ENCODE measurements at places on chromosomes 1 and 21.

DNA sequence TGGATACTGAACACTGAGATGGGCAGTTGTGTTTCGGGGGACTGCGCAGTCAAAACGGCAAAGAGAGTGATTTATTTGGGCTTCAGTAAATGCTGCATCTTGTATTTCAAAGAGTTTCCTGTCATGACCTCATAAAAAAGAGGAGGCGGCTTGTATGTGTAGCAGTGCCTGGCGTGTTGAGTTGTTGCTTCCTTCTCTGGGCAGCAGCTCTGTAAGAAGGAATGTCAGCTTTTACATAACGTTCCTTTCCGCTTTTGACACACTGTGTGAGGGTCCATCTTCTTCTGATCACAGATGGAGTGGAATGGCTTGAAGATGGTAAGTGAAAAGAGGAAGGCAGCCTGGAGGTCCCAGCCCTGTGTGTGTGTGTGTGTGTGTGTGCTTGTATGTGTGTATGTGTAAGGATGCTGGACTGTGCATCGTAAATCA lies 941 bp downstream of the ELAVL4 start:
- DNase-seq = no peak

DNA sequence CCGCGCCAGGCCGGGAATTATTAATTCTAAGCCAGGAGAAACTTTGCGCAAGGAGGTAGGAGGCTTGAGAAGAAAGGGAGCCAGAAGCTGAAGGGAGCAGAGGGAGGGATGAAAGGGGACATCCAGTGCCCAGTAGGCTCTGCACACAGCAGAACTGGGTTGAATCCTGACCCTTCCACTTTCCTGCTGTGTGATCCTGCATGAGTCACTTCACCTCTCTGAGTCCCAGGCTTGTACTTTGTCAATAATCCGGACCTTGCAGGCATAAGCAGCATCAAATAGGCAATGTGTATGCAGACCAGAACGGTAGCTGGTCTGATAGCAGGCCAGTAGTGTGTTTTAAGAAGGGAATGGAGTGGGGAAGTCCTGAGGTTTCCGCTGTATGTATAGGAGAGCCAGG lies 25.5 kb upstream of the EPB41 start:
- DNase-seq = no peak

DNA sequence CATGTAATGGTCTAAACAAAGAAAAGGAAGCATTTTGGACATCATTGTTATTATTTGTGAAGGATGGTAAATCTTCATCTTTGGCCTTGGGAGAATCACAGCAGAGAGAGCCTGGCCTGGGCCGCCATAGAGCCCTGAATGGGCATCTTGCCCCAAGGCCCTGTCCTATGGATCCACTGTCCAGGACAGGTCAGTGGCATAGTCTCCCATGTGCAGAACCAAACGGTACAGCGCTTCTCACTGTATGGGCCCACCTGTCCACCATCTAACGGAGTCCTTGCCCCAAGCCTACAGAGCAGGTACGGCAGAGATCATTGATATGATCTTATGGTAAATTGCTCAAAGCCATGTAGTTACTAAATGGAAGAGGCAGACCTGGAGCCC lies 185.7 kb downstream of the FOXD2 start:
- no peak for DNase-seq

DNA sequence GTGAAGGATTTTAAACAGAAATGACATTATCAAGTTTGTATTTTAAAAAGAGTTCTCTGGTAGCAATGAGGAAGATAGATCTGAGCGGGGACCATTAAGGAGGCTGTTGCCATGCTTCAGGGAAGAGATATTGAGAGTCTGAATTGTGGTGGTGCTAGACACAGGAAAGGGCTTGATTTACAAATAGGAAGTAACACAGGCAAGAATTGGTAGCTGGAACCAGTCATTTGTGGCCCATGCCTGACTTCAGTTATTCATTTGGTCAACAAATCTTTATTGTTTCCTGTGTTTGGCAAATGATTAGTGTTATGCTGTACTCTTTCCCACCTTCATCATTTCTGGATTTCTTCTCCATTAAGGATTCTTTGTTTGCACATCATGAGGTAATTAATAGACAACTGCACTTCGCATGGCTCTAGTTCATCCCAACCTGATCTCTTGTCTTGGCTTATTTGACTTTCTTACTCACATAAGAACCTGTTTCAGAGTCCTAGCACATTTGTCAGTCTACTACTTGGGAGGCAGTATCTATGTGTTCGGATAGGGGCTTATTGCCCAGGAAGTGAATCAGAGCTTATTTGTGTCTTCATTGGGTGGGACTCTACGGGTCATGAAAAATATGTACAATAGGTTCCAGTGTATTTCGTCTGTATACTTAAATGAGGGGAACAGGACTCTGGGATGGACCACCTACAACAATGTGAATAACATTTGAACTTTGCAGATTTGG lies 32.3 kb downstream of the EEIG2 start:
- no peak for DNase-seq

DNA sequence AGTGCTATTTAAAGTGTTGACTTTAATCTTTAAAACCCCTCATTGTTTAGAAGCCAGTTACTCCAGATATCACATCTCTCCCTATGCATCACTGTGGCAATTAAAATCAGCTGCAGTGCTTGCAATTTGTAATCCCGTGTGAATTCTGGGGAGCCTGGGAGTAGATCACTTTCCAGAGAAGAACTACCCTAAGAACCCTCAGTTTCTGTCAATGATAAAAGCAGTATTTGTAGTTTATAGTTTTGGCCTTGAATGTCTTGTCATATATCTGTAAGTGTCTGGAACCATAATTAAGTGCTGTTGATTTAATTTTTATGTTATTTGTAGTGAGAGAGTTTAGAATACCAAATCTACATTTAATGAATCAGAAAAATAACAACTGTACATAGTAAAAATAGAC lies 5.5 kb upstream of the SPAG17 start:
- DNase-seq = no peak

- no peak for DNase-seq
Observed at GRCh38 chr1:76070538-76070937, 4.0 kb upstream of the ST6GALNAC3 start.

- no peak for DNase-seq
Observed at GRCh38 chr1:65253800-65254319, 55.5 kb upstream of the DNAJC6 start.

DNA sequence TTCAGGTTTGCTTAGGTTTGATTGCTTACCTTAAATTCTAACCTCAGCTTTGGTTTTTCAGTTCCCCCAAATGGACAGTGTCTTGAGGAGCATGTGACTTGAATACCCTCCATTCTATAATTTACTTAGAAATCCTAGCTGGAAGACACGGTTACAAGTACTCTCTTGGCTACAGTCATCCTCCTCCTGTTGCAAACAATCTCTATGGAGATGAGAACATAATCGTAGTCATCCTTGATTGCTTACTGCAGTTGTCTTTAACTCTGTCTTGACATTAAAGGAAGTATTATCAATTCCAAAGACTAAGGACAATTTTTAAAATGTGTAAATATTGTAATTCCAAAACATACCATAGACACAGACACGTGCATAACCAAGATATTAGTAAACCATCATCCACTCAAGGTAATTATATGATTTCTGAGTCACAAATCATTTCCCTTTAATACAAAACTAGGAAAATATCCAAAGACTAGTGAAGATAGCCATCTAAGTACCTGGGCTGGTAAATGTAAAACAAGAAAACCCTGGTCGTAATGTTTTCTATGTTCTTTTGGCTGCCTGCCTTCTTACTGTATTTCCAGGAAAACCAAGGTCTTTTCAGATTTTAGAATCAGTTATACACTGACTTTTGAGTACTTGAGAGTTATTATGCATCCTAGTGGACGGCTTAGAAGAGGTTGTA lies 149.9 kb downstream of the CHRM3 start:
- DNase-seq = no peak

DNA sequence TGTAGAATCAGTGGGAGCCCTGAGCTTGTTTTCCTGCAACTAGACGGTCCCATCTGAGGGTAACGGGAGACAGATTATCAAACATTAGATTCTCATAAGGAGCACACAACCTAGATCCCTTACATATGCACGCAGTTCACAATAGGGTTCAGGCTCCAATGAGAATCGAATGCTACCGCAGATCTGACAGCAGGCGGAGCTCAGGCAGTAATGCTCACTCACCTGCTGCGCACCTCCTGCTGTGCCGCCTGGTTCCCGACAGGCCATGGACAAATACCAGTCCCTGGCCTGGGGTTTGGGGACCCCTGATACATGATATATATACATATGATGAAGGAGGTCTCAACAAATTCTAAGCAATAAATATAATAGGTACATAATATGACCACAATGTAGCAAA lies 19.7 kb upstream of the SMIM12 start:
- no peak for DNase-seq

DNA sequence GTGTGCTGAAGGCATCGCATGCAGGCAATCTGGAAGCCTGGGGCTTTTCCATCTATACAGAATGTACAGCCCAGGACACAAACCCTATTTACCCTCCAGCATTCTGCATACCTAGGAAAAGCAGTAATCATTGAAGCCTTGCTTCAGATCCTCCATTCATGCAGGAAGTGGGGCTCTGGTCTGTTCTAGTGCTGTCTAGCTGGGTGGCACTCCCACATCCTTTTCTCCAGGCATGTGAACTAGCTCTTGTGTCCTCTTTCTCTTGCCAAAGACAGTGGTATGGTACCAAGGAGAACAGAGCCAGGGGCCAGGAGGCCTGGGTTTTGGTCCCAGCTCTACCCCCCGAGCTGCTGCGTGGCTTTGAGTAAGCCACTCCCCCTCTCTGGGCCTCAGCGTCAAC lies 21.7 kb downstream of the LRP8 start:
- no peak for DNase-seq

DNA sequence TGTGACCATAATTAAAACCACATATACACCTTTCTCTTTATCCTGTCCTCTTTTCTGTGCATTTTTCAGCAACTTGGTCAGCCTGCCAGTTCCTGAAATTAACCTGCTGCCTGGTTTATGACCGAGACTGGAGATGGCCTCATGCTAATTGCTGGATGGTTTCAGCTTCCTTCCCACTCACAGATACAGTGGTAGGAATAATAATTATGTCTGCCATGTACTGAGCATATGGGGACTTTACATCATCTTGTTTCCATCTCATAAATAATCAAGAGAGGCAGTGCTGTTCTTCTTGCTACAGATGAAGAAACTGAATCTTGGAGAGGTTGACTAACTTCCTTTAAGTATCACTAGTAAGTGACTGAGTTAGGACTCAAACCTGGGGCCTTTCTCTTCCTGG lies 148.2 kb downstream of the NOS1AP start:
- DNase-seq = no peak

DNA sequence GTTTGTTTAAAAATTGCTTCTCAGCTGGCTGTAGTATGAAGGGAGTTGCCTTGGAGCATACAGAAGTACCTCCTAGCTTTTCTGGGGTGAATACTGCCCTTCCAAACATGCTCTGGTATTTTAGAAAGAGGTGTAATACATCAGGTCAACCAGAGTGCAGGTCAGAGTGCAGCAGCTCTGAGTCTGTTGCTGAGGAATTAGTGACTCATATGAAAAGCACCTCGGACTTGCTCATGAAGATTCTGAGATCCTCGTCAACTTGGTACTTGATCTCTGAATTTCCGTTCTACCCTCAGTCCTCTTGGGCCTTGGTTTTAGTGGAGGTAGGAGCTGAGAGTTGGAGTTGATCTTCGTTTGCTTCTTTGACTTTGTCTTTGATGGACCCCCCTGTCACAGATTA lies 67.3 kb downstream of the NOS1AP start:
- DNase-seq = no peak

- DNase-seq = no peak
Observed at GRCh38 chr1:236916131-236916800, 88.0 kb downstream of the MT1HL1 start.

DNA sequence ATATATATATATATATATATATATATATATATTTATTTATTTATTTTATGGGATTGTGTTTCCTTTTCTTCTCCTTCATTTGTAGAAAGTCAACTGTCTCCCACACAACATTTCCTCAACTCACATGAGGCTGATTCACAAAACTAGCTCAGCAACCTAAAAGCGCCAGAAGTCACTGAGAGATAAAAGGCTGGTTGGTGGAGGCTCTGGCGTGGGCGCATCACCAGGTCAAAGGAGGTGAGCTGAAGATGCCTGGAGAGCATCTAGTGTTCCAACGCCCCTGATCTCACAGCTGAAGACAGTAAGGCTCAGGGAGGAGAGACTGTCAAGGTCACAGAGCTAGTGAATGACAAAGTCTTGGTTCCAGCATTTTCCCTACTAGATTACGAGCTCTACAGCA lies 78.0 kb downstream of the HLCS start:
- DNase-seq = no peak

GRCh38 chr1:167899253-167899681 lies 14.7 kb downstream of the ADCY10 start:
- no peak for DNase-seq

DNA sequence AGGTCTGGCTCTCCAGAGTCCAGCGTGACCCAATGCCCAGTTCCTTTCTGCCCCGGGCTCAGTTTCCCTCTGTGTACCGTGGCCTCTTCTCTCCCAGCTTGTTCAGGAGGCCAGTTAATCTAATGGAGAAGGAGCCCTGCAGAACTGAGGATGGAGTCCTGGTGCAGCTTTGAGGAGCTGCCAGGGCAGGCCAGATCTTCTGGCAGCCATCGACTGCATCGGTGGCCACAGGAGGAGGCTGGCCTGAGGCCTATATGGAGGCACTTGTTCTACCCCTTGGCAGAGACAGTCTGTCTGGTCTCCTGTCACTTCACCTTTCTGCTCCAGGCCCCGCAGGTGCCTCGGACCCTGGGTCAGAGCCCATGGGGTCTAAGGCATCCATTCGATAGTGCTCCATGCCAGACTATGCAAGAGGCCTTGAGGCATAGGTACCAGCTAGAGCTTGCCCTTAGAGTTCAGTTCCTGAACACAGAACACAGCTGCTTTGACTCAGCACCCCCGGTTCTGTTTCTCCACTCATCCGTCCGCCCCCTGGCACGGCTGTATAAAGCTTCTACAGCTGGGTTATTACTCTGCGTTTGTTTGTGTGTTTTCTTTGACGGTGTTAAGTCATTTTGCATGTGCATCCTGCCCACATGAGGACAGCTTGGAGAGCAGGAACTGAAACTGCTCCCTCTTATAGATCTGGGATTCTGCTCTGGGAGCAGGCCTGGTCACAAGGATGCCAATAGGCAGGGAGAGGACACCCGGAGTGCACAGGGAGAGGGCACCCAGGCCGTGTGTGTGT lies 18.5 kb upstream of the LRRN2 start:
- no peak for DNase-seq

- DNase-seq = no peak
Observed at GRCh38 chr1:32361308-32361673, 994 bp downstream of the FAM229A start.

GRCh38 chr1:57966751-57967406 lies 543.0 kb upstream of the DAB1 start:
- DNase-seq = no peak

DNA sequence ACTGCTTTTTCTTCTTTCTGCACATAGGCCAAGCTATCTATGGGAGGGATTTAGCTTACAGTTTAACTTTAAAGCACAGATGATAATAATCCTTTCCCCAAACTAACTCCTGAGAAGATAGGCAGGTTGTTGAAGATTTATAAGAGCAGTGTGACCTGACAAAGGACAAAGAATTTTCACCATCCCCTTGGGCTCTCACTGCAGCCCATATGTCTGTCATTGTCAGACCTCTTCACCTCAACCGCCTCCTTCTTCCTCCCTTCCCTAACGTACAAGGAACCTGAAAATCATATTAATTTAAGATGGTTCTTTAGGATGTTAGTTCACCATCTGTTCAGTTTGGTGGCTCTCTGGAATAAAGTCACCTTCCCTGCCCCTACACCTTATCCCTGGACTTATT lies 5.0 kb downstream of the RNU1-2 start:
- no peak for DNase-seq

All from activated naive CD8-positive, alpha-beta T cell treated with anti-CD3 and anti-CD28 coated beads, Interleukin-2, amount 50 U/mL, for 24 hours (primary cell).